ENCODE measurements at places on chromosomes 12 and 14.
A peak's percentile ranks its signal among the peaks of the same experiment; 100 is the strongest.

DNA sequence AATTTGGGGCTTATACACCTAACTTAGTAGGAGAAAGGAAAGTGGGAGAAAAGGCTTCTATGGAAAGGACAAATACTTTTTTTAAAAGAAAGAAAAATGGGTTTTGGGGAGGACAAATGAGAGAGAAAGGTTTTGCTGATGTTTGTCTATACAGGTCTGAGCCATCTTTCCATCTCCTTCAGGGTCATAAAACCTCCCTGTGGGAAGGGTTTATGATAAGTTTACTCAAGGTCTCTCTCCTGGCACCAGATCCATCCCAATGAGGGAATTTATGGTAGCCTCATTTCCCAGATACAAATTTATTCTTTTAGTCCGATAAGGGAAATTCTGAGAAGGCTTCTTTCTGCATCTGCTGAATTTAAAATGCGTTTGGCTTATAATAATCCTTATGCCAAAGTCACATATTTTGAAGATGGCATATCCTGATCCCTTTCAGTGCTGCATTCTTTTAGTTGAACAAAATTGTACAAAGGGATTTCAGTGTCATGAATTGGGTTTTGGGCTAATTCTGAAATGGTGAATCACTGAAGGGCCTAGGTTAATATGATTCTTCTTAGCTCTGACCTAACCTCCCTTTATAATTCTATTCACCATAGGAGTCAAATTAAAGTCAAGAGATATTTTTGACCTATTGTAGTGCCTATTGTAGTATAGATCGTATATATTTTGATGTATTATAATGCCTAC, 173.5 kb upstream of the DYRK2 start:
- H3K27ac ChIP-seq: no peak overlapping the region
- DNase-seq: no peak
- H3K36me3 ChIP-seq: no peaks in the 10 kb centered on the region
- H3K4me3 ChIP-seq: no peak overlapping the region

- peak overlapping the region; percentile 3 for H3K27ac ChIP-seq
- H3K4me3 ChIP-seq: no peak overlapping the region
- H3K27me3 ChIP-seq: no peaks in the 10 kb centered on the region
- H3K36me3 ChIP-seq: no peaks in the 10 kb centered on the region
- no peaks in the 10 kb centered on the region for H3K4me1 ChIP-seq
These were observed 1.6 kb downstream of the SLC6A12 start for GRCh38 chr12:212415-212714.

GRCh38 chr12:9636150-9636850, 28.6 kb upstream of the KLRB1 start:
- no peaks in the 10 kb centered on the region for H3K4me1 ChIP-seq
- no peak overlapping the region for H3K27ac ChIP-seq
- no peaks in the 10 kb centered on the region for H3K36me3 ChIP-seq
- no peak overlapping the region for H3K4me3 ChIP-seq
- DNase-seq: no peak
- no peaks in the 10 kb centered on the region for H3K27me3 ChIP-seq

GRCh38 chr12:45729233-45730083, at the start of gene ARID2:
ARID2 (plus strand) TSS chr12:45729706; CDS start chr12:45729837, 131 bp downstream.
- H3K27ac ChIP-seq: peak within 1 kb of the TSS; percentile 99
- peak within 1 kb of the TSS; percentile 69 for H3K4me3 ChIP-seq
- DNase-seq: peak; percentile 86
- H3K27me3 ChIP-seq: no peaks in the 10 kb centered on the region

- H3K4me3 ChIP-seq: no peak overlapping the region
- DNase-seq: no peak
- no peaks in the 10 kb centered on the region for H3K27me3 ChIP-seq
- no peak overlapping the region for H3K27ac ChIP-seq
- no peaks in the 10 kb centered on the region for H3K36me3 ChIP-seq
These were observed 73.9 kb downstream of the EID3 start for GRCh38 chr12:104377514-104377812.

DNA sequence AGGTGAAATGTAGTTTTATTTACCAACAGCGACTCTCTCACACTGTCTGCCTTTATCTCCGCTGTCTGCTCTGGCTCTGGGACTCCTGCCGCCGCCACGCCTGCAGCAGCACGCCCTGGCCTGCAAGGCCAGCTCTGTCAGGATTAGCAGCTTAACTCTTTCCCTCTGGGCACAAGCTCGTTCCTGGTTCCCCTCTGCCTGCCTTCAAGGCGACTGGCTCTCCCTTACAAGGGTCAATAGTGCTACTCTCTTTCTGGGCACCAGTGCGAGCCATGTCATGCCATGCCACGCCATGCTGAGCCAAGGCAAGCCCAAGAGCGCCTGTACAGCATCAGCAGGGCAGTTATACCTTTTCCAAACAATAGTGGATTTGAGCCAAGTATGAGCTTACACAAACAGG, 3.6 kb upstream of the CLEC2B start:
- no peaks in the 10 kb centered on the region for H3K27me3 ChIP-seq
- DNase-seq: no peak
- no peak overlapping the region for H3K4me3 ChIP-seq
- H3K27ac ChIP-seq: no peak overlapping the region
